K562 (cell line): ENCODE measurements at places on chromosomes 4 and X.
A peak's percentile ranks its signal among the peaks of the same experiment; 100 is the strongest.

DNA sequence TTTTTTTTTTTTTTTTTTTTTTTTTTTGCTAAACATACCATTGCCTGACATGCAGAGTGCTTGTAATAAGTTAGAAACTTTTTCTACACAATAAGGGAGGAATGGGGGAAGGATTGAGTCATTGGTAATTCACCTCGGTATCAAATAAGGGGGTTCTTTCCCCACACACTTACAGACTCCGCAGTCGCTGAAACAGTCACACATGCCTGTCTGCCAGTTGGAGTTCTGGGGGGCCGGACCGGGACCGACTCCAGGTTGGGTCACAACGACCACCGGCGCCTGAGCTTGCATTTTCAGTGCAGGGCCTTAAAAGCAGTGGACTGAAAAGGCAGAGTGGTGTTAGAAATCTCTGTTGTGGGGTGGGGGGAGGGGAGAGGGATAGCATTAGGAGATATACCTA, 6.9 kb downstream of the PLAC8 start:
- no peak for DNase-seq

DNA sequence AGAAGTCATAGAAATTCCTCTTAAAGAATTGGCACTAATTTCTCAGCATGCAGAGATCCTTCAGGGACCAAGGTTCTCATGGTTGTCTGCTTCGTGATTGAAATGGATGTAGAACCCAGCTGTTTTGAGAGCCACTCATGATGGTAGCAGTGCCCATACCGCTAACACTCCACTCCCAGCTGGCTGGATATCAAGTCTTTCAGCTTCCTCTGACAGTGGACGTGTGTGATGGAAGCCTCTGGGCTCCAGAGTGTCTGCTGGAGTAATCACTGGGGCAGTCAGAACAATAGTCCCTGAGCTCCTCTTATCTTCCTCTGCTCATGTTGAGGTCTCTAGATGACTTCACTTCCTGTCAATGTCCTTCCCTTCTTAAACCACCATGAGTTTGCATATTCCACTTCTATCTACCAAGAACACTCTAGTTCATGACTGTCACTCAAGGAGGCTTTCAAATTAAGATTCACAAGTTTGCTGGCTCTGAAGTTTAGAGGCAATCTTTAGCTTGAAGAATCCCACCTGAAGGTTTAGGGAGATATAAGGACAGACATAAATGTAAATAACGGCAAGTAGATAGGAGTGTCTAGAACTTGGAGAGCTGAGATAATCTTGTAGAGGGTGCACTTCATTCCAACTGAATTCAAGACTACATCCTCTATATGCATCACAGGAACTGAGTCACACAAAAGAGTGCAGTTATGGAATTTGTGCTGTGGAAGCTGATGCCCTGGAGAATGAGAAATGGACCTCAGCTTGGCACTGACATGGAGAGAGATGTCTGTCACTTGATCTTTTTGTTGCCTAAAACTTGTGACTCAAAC, 64.5 kb upstream of the WDR1 start:
- DNase-seq = peak; percentile 96

GRCh38 chrX:69603566-69604194, 12.2 kb upstream of the EDA start:
- peak; percentile 7 for DNase-seq

DNA sequence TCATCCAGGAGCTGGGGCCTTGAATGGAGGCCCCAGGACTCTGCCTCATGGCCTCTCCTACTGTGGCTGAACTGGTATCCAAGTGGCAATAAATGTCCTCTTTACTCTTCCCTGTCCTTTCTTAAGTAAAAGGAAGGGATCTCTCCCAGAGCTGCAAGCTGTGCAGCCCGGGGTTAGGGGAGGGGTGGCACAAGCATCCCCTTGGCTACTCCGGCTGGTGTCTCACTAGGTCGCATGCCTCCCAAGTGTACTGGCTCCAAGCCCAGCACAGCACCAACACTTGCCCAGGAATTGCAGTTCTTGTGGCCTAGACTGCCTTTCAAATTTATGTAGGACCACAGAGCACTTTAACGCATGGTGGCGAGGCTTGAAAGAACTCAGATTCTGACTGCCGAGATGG, 44.7 kb upstream of the MED14 start:
- DNase-seq = no peak

GRCh38 chrX:70429759-70430158, 6.6 kb downstream of the GDPD2 start:
- DNase-seq = no peak

DNA sequence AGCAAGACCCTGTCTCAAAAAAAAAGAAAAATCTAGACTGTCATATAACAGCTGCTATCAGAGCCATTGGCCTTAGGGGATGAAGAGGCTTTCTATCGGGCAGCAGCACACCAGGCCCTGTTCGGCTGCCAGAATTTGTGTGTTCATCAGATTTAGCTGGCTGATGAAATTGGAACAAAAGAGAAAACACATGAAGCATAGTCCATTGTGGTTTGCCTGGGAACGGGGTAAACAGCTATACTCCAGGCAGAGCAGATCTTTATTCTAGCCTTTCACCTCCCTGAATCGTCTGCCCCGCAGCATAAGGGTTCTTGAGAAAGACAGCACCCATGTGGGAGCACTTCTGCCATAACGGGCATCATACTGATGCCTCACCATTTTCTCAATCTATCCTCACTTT, 11.6 kb downstream of the TKTL1 start:
- no peak for DNase-seq

- DNase-seq = no peak
Observed at GRCh38 chr4:157096439-157096838, 20.5 kb downstream of the GLRB start.

DNA sequence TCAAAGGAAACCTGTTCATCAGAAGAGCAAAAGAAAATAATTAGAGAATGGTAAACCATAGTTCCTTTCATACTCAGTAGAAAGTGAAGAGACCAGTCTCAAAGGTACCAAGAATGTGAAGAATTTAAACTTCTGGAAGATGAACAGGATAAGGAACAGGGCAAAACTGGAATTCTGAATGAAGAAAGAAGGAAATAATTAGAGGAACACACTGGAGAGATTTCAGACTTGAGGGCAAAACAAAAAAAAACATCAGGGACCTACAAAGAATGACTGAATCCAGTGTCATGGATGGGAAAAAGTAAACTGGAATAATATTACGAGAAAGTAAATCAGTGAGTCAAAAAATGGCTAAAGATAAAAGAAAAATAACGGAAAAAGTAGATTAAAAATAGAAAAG, 245.6 kb upstream of the NEIL3 start:
- DNase-seq = no peak

GRCh38 chr4:8506373-8507195, 66.0 kb downstream of the TRMT44 start:
- DNase-seq = no peak

- DNase-seq = no peak
Observed at GRCh38 chr4:82268826-82269193, 105.0 kb downstream of the HNRNPD start.

DNA sequence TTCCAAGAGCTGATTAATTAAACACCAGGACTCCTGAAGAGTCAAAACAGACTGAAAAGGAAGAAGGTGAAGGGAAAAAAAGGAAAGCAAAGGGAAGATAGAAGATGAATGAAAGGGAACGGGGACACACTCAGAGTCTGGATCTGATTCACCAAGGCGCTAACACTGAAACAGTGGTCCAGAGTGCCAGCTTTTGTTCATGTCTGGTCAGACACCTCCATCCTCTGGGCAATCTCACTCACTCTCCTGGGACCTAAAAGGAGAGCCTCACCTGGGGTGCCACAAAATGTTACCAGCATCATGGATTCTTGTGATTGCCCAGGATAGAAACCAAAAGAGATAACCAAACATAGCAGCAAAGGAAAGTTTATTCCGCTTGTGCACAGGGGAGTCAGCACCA, 120.3 kb upstream of the AFF2 start:
- DNase-seq = no peak

DNA sequence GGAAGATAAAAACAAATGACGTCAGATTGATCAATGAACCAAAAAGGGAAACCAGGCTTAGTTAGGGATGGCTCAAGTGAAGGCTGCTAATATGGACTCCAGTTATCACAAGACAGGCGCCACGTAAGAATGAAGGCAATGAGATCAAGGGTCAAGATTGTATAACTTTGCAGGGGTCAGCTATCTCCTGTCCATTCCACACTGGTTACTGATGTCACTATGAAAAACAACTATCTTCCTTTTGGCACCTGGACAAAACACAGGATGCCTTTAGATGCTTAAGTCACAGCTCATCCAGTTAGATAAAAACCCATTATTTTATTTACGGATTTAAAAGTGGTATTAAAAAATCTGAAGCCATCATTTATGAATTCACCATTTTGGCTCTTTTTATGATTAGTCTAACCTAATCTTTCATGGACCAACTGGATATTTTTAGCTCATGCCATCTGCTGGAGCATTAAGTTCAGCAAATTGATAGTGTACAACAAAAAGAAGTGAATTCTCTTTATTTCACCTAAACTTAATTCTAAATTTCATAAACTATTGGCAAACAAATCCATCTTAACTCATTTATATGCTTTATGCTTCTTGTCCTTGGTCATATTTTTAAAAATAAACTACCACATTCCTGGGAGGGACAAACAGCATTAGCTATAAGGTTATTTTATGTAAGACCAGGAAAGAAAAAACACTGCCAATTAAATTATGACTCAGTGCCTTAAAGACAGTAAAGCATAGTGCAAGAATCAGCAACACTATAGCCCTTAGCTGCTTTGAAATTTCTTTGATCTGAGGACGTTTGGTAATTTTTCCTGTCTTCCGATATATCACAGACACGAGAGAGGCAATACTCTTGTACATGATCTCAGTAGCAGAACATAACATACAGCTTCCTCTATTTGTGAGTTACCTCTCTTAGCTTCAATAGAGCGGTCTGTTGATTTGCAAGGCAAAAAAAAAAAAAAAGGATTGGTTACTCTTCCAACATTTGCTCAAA, 27.0 kb downstream of the DHX15 start:
- no peak for DNase-seq
